ENCODE measurements at places on chromosomes 11 and 22. TPM values are rescaled to one million over a fixed set of nuclear protein-coding genes. Genes with fewer than 3 reads are reported as not detected.
A peak's percentile ranks its signal among the peaks of the same experiment; 100 is the strongest.

DNA sequence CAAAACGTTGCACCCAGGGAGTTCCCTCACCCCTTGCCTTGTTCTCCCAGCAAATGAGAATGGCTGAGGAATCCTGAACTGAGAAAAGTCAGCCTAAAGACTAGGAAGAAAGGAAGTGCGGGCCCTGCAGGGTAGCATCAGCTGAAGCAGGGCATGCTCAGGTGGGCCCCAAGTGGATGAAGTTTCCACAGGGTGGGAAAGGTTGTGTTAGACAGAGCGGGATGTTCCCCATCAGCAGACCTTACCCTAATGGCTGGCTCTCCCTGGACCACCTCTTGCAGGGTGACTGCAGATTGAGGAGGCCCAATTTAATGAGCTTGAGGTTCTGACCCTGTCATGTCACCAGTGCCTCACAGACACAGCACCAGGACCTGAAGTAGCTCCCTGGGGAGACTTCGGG is 81.5 kb upstream of the MYOD1 start:
- DNase-seq, result no peak

- DNase-seq, result peak; percentile 84
Measured at GRCh38 chr11:11798586-11799438, 43.0 kb upstream of the USP47 start.

MMP12 gene
- total RNA-seq, result not detected

- no peak for DNase-seq
Measured at GRCh38 chr11:27087432-27087831, 46.8 kb downstream of the BBOX1 start.

DNA sequence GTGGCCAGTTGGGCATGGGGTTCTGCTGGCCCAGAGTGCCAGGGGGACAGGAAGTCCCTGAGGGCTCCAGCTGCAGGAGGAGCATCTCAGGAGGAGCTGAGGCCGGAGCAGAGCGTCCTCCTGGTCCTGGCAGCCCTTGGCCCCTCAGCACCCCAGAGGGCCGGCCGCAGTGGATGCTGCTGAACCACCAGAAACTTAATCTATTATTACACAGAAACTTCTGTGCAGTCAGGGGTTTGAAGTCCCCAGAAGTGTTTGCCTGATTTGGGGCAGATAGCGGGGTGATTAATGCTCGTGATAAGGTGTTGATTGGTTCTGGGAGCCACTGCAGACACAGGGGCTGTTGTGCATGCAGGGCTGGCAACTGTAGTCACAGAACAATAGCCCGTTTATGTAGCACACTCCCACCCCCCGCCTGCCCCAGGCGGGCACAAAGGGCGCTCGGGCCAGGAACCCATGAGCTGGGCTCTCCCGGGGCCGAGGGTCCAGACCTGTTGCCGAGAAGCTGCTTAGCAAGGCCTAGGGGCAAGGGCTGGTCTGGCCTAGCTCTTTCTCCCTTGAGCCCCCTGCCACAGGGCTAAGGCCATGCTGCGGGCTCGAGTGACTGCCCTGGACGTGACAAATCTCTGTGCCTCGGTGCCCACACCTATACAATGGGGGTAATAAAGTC is 29.0 kb upstream of the KCNQ1OT1 start:
- no peak for DNase-seq

DNA sequence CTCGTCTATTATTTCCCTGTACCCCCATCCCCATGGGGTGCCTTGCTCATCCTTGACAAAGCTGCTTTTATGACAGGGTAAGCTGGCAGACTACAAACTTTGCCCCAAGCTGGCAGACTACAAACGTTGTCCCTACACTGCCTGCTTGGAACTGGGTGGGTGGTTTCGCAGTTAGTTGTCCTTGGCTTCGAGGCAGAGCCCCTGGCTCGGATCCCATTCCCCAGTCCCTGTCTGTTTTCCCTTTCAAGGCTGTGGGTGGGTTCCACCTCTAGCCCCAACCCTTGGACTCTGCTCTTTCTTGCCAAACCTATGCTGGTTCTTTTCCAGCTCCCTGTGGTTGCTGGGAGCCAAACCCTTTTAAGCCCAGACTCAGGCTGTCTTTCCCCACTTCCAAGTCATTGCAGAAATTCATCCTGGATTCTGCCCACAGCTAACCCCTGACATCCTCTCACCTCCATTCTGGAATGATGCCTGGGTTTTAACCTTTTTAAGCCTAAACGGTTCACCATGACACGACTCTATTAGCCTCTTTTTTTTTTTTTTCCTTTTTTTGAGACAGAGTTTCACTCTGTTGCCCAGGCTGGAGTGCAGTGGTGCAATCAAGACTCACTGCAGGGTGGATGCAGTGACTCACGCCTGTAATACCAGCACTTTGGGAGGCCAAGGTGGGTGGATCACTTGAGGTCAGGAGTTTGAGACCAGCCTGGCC is 9.2 kb upstream of the RBM14 start:
- DNase-seq, result no peak

DNA sequence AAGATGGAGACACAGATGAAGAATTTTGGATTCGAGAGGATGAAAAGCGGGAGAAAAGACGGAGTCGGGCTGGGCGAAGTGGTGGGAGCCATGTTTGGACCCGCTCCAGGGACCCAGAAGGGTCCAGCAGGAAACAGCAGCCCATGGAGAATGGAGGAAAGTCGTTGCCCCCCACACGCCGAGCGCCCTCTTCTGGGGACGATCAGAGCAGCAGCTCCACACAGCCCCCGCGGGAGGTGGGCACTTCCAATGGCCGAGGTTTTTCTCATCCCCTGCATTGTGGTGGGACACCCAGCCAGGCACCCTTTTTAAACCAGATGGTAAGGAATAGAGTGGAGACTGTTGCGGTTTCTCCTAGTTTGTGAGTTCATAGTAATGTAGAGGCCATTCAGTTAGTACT is 22.8 kb upstream of the SLC25A18 start:
- DNase-seq, result peak; percentile 69

DNA sequence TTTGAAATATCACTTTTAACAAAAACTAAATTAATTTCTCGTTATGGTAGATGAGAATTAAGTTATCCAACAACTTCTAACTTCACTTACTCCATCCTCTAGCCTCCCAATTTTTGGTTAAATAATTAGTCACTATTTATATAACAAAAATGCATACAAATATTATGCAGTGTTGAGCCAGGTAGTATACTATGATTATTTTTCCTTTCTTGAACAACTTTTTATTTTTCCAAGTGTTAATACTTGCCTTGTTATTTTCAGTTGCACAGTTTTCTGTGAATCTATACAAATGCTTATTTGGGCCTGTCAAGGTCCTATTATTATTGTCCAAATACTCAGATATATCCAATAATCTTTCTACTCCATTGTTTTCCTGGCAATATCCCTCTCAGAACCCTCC is 19.9 kb upstream of the CCDC83 start:
- DNase-seq, result no peak

DNA sequence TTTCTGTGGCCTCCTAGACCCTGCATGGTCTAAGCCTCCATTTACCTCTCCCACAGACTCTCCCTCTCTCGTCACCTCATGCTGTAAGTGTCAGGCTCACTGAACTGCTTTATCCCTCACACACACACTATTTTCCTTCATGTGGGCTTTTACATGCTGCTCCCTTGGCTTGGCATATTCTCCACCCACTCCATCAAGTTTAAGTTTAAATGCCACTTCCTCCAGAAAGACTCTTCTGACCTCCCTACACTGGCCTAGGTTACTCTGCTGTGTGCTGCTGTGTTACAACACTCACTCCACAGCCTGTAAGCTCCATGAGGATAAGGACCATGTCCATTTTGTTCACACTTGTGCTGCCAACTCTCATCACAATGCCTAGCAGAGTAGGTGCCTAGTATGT is 2.5 kb downstream of the DCHS1 start:
- DNase-seq, result no peak

OR52A1 gene
- total RNA-seq, result 5.4 TPM

All from WTC11 (cell line).